ENCODE measurements at places on chromosomes 4 and X. TPM values are rescaled to one million over a fixed set of nuclear protein-coding genes. Genes with fewer than 3 reads are reported as not detected.

- no peaks in the 10 kb centered on the region for H3K36me3 ChIP-seq
- H3K4me1 ChIP-seq = no peaks in the 10 kb centered on the region
- peaks cover 26% of the 10 kb centered on the region for H3K27me3 ChIP-seq
- no peak for DNase-seq
These were observed 443 bp downstream of the GPR143 start for GRCh38 chrX:9765072-9765736.

GRCh38 chr4:170599894-170600293 lies 510.1 kb upstream of the AADAT start:
- no peak overlapping the region for H3K27ac ChIP-seq
- DNase-seq = no peak
- H3K36me3 ChIP-seq = no peaks in the 10 kb centered on the region

GLRA2 gene
- polyA plus RNA-seq = not detected

DNA sequence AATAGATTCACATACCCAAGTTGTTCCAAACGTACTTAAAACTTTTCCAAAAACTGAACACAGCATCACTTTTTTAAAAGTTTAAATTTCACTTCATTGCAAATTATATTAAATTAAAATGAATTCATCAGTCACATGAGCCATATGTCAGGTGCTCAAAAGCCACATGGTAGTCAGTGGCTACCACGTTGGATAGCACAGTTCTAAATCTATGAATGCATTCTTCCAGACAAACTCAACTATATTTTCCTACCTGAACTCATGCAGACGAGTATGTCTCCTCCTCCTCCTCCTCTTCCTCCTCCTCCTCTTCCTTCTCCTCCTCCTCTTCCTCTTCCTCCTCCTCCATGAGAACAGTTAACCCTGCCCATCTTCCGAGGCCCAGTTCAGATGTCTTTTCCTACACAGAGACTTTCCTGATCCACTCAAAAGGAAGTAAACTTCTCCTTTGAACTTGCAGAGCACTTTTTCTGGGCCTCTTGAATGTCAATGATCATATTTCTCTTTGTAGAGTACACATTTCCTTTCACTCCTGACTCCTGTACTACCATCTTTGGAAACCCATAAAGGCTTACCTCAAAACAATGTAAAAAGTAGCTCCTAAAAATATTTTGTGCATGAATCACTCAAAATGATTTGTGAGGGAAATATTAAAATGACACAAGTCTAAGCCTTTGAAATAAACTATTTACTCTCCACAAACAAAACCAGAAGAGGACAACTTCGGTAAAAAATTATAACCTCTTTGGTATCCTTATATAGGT lies 172.6 kb downstream of the AMELX start:
- H3K27me3 ChIP-seq = peaks cover 20% of the 10 kb centered on the region
- no peaks in the 10 kb centered on the region for H3K4me1 ChIP-seq
- no peak overlapping the region for H3K4me3 ChIP-seq
- DNase-seq = no peak
- no peaks in the 10 kb centered on the region for H3K36me3 ChIP-seq

DNA sequence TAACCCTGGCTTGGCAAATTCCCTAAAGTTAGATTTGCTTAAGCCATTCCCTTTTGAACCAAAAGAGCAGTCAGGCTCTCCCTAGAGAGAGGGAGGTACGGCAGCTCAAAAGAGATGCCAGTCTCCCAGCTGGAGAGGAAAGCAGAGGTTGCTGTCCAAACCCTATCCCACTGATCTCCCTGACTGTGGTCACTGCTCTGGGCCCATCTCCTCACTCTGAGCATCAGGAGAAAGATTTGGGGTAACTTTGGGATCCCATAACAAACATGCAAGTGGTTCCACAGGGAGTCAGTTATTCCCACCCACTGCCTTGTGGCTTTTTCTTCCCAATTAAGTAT lies 17.1 kb downstream of the ACSL1 start:
- no peak overlapping the region for H3K4me3 ChIP-seq
- no peak overlapping the region for H3K27ac ChIP-seq
- H3K4me1 ChIP-seq = peaks cover 49% of the 10 kb centered on the region
- H3K36me3 ChIP-seq = no peaks in the 10 kb centered on the region

ABLIM2 gene
- polyA plus RNA-seq = 0.57 TPM

- no peak overlapping the region for H3K4me3 ChIP-seq
- H3K36me3 ChIP-seq = no peaks in the 10 kb centered on the region
- peaks cover 26% of the 10 kb centered on the region for H3K27me3 ChIP-seq
- no peak overlapping the region for H3K27ac ChIP-seq
These were observed 246.4 kb downstream of the ZNF674 start for GRCh38 chrX:46298821-46299220.

GRCh38 chrX:69365349-69365748 lies 138.8 kb upstream of the NALF2 start:
- no peak overlapping the region for H3K4me3 ChIP-seq
- no peak overlapping the region for H3K27ac ChIP-seq
- no peak for DNase-seq
- no peaks in the 10 kb centered on the region for H3K4me1 ChIP-seq
- H3K36me3 ChIP-seq = no peaks in the 10 kb centered on the region

GRCh38 chr4:20992002-20992401 lies 291.7 kb downstream of the PACRGL start:
- H3K4me1 ChIP-seq = no peaks in the 10 kb centered on the region
- no peak overlapping the region for H3K4me3 ChIP-seq
- no peak for DNase-seq
- no peaks in the 10 kb centered on the region for H3K36me3 ChIP-seq
- H3K27me3 ChIP-seq = no peaks in the 10 kb centered on the region

- peak; percentile 26 for DNase-seq
- H3K27ac ChIP-seq = peak overlapping the region; percentile 91
- no peaks in the 10 kb centered on the region for H3K27me3 ChIP-seq
- peak overlapping the region; percentile 89 for H3K4me3 ChIP-seq
- H3K4me1 ChIP-seq = peaks cover 33% of the 10 kb centered on the region
These were observed 1.6 kb downstream of the PRICKLE3 start for GRCh38 chrX:49184294-49185281.

CPE gene
- polyA plus RNA-seq = not detected

DNA sequence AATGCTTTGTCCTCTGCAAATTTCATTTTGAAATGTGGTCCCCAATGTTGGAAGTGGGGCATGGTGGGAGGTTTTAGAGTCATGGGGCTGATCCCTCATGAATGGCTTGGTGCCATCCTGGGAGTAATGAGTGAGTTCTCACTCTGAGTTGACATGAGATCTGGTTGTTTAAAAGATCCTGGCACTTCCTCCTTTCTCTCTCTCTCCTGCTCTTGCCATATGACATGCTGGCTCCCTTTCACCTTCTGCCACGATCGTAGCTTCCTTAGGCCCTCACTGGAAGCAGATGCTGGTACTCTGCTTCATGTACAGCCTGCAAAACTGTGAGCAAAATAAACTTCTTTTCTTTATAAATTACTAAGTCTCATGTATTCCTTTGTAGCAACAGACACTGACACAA lies 262.0 kb downstream of the IL15 start:
- H3K4me1 ChIP-seq = no peaks in the 10 kb centered on the region
- H3K4me3 ChIP-seq = no peak overlapping the region
- no peak for DNase-seq
- H3K36me3 ChIP-seq = no peaks in the 10 kb centered on the region

DNA sequence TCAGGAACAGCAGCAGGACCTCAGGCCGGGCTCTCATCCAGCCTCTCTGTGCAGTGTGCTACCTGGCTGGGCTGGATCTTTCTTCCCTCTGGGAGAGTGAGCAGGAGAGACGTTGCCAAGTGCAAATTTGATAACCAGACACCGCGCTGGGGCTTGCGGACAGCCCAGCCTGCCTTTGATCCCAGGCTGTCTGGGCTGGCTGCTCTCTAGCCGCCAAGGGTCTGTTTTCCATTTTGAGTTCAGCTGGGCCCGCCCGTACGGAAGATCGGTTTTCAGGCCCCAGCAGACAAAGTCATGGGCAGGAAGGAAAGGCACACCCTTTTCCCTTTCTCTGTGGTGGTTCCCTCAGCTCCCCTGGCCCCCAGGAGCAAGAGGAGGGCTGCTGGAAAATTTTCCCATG lies 90.2 kb downstream of the CPZ start:
- no peak overlapping the region for H3K27ac ChIP-seq
- no peak for DNase-seq
- no peak overlapping the region for H3K4me3 ChIP-seq
- H3K27me3 ChIP-seq = peaks cover 6% of the 10 kb centered on the region

DNA sequence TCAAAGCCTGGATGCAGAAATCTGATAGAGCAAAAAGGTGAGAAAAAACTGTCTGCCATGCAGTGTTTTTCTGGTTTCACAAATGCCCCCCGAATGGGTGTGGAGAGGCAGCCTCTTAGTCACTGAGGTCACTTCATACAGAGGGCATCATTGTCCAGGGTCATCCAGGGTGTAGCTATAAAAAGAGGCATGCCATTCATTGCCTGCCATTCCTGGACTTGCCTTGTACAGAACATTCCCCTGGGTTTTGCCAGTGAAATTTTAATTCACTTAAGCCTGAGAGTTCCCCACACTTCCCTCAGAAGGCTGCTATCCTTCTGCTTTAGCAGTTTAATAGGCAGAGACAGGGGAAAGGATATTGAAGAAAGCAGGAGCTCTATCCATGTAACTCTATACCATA lies 230.3 kb downstream of the UNC5C start:
- no peaks in the 10 kb centered on the region for H3K36me3 ChIP-seq
- no peaks in the 10 kb centered on the region for H3K27me3 ChIP-seq
- no peak overlapping the region for H3K4me3 ChIP-seq
- H3K4me1 ChIP-seq = no peaks in the 10 kb centered on the region
- no peak overlapping the region for H3K27ac ChIP-seq
- no peak for DNase-seq

FOXR2 gene
- not detected for polyA plus RNA-seq

- no peak overlapping the region for H3K27ac ChIP-seq
- no peaks in the 10 kb centered on the region for H3K36me3 ChIP-seq
- no peak overlapping the region for H3K4me3 ChIP-seq
- peaks cover 18% of the 10 kb centered on the region for H3K4me1 ChIP-seq
- H3K27me3 ChIP-seq = no peaks in the 10 kb centered on the region
These were observed 10.5 kb downstream of the RASSF6 start for GRCh38 chr4:73609706-73610105.

NRK gene
- not detected for polyA plus RNA-seq

DNA sequence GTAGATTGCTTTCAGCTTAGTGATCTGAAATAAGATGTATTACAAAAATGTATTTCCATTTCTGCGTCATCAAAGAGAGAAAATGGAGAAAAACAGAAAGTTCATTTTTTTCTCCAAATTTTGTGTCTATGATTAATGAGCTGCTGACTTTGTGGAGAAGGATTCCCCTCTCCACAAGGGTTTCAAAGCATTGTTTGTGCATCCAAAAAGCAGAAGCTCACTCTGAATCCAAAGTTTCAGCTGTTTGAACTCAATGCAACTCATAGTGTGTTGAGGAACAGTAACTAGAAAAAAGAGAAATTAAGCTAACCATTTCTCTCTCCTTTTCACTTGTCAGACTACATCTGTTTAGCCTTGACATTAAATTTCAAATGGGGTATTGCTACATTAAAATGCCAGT lies 62.9 kb upstream of the SLC7A11 start:
- no peaks in the 10 kb centered on the region for H3K36me3 ChIP-seq
- no peaks in the 10 kb centered on the region for H3K27me3 ChIP-seq
- no peak overlapping the region for H3K27ac ChIP-seq
- no peaks in the 10 kb centered on the region for H3K4me1 ChIP-seq
- DNase-seq = no peak

GRCh38 chr4:125125276-125125675 lies 189.5 kb upstream of the FAT4 start:
- H3K4me3 ChIP-seq = no peak overlapping the region
- no peak overlapping the region for H3K27ac ChIP-seq
- H3K4me1 ChIP-seq = no peaks in the 10 kb centered on the region
- no peaks in the 10 kb centered on the region for H3K36me3 ChIP-seq
- H3K27me3 ChIP-seq = no peaks in the 10 kb centered on the region
- DNase-seq = no peak

DNA sequence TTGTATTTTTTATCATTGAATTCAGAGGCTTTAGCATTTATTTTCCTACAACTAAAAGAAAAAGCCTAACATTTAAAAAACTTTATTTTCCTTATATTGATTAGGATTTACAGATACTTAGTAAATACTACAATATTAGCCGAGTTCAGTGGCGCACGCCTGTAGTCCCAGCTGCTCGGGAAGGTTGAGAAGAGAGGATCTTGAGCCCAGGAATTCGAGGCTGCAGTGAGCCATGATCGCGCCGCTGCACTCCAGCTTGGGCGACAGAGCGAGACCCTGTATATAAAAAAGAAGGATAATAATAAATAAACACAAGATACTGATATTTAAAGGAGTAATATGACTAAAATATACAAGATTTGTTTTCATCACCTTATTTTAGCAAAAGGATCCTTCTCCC lies 681 bp upstream of the UPF3B start:
- H3K4me3 ChIP-seq = no peak overlapping the region
- peaks cover 8% of the 10 kb centered on the region for H3K36me3 ChIP-seq
- peak overlapping the region; percentile 99 for H3K27ac ChIP-seq
- H3K27me3 ChIP-seq = no peaks in the 10 kb centered on the region
- no peak for DNase-seq

DNA sequence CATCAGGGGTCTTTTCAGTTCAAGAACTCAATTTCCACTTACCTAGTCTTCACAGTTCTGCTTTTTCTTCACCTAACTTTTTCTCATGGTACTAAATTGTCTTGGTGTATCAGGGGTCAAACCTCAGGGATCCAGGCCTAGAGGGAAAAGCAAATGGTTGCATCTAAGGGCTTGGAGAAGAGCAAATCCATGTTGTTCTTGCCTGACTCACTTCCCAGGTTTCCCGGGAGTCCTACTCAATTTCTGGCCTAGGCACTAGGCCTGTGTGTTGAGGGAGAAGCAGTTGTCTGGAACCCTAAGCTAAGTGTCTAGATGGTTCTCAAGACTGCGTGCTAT lies 191.9 kb upstream of the STK26 start:
- no peak for DNase-seq
- H3K27me3 ChIP-seq = no peaks in the 10 kb centered on the region
- H3K27ac ChIP-seq = peak overlapping the region; percentile 92
- H3K36me3 ChIP-seq = no peaks in the 10 kb centered on the region
- peaks cover 29% of the 10 kb centered on the region for H3K4me1 ChIP-seq
- peak overlapping the region; percentile 64 for H3K4me3 ChIP-seq

DMP1 gene
- polyA plus RNA-seq = not detected

DNA sequence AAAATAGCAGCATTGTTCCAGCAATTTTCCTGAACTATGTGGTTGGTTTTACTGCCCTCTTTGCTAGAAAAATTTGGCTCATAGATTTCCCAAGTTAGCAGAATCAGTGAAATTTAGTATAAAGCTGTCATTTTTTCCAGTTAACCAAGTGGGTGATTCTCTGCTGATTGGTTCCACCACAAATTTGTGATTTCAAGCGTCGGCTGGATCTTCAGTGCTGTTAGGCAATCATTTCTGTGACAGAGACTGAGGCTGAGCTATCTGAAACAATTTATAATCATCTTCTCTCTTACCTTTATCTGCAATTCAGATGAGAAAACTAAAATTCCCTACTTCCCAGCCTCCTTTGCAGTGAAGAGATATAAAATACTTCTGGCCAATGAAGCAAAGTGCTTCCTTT lies 68.6 kb upstream of the OTUD4 start:
- H3K4me3 ChIP-seq = no peak overlapping the region
- DNase-seq = no peak
- no peak overlapping the region for H3K27ac ChIP-seq
- H3K27me3 ChIP-seq = peaks cover 3% of the 10 kb centered on the region
- H3K36me3 ChIP-seq = no peaks in the 10 kb centered on the region

Data from naive B cell (primary cell).